ENCODE measurements at places on chromosomes 13 and 19.
A peak's percentile ranks its signal among the peaks of the same experiment; 100 is the strongest.

- DNase-seq: peak; percentile 65
These were observed 21.0 kb downstream of the SMIM24 start for GRCh38 chr19:3459089-3459881.

- DNase-seq: peak; percentile 55
These were observed 3.2 kb downstream of the ARHGAP35 start for GRCh38 chr19:46863818-46864629.

DNA sequence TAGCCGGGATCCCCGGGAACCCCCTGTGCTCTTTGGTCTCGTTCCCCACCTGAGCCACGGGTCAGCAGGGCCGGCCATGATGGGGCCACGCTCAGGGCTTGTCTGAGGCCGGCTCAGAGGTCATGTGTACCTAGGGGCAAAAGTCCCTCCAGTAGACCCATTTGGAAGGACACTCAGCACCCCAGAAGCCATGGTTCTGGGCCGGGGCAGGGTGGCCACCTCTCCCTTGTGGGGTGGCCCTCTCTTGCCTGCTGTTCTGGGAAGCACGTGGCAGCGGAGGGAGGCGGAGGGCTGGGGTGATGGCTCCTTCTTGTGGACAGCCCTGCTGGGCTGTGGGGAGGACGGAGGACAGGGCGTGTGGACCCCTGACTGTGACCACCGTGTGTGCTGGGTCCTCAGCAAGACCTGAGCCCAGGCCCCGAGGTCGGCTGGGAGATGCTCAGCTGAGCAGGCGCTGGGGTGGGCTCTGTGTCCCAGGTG, 6.4 kb upstream of the PEAK3 start:
- no peak for DNase-seq

DNA sequence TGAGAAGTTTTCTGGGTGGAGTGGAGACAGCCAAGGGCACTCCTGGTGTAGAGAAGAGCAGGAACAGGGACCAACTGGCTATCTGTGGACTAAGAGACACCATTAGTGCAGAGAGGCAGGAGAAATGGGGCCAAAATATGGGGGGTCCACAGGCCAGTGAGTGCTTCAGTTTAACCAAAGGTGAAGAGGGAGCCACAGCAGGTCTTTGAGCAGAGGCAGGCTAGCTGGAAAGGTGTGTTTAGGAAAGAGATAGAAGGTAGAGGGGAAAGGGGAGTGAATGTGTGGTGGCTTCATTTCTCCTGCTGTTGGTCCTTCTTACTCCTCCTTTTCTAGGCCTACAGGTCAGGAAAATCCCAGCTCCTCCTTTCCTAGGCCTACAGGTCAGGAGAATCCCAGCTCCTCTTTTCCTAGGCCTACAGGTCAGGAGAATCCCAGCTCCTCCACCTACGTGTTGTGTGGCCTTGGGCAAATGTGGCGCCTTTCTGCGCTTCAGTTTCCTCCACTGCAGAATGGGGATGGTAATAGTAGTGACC, 1.5 kb downstream of the TMEM238 start:
- DNase-seq: no peak

GRCh38 chr19:19445911-19446361, 40.5 kb downstream of the GATAD2A start:
- DNase-seq: no peak

DNA sequence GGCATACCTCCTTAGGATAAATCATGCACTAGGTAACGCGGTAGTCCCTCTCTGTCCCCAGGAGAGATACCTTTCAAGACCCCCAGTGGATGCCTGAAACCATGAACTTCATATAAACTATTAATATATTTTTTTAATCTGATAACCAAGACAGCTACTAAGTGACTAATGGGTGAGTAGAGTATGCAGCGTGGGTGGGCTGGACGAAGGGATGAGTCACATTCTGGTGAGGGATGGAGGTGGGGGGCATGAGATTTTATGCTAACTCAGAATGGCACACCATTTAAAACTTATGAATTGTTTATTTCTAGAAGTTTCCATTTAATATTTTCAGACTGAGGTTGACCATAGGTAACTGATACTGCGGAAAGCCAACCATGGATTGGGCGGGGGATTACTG, 46.2 kb downstream of the CDK8 start:
- peak; percentile 66 for DNase-seq

DNA sequence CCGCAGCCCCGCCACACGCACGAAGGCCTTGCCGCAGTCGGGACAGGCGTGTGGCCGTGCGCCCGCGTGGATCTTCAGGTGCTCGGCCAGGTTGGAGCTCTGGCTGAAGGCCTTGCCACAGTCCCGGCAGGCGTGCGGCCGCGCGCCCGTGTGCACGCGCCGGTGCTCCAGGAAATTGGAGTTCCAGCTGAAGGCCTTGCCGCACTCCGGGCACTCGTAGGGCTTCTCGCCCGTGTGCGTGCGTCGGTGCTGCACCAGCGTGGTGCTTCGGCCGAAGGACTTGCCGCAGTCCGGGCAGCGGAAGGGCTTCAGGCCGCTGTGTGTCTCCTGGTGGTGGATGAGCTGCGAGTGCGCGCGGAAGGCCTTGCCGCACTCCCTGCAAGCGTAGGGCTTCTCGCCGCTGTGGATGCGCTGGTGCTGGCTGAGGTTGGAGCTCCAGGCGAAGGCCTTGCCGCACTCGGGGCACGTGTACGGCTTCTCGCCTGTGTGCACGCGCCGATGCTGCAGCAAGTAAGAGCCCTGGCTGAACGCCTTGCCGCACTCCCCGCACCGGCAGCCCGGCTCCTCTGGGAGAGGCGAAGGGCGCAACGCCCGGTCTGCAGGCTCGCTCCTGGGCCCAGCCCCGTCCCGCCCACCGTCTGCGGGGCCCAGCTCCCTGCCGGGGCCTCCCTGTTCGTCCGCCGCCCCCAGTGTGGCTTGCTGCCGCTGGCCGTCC, 3.6 kb upstream of the A1BG start:
- DNase-seq: no peak

GRCh38 chr13:98449273-98449672, 127.6 kb downstream of the STK24 start:
- DNase-seq: no peak

DNA sequence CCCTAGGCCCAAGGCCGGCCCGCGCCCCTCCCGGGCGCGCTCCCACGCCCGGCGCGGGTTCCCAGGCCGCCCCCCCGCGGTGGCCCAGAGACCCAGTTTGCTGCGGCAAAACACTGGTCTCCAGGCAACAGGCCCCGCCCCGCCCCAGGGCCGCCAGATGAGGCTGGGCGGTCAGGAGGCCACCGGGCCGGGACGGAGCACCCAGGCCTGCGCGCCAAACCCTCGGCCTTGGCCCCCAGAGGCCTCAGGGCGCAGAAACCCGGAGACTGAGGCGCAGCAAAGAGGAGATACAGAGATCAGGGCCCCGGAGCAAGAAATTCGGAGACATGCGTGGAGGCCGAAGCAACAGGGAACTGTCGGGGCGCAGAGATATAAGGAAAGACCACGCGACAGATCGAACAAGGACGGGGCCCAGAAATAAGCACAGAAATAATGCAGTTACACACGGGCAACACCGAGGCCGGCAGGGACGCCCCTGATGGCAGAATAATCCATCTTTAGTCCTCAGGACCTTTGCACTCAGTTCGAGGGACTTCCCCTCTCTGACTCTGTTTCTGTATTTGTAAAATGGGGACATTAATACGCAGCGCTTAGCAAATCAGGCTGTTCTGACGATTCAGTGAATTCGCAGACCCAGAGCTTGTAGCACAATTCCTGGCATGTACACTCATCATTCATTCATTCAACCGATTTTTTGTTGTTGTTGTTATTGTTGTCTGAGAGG, 20.8 kb upstream of the ERCC1 start:
- peak; percentile 83 for DNase-seq

- DNase-seq: no peak
These were observed 2.1 kb downstream of the TNFSF9 start for GRCh38 chr19:6533000-6533328.

DNA sequence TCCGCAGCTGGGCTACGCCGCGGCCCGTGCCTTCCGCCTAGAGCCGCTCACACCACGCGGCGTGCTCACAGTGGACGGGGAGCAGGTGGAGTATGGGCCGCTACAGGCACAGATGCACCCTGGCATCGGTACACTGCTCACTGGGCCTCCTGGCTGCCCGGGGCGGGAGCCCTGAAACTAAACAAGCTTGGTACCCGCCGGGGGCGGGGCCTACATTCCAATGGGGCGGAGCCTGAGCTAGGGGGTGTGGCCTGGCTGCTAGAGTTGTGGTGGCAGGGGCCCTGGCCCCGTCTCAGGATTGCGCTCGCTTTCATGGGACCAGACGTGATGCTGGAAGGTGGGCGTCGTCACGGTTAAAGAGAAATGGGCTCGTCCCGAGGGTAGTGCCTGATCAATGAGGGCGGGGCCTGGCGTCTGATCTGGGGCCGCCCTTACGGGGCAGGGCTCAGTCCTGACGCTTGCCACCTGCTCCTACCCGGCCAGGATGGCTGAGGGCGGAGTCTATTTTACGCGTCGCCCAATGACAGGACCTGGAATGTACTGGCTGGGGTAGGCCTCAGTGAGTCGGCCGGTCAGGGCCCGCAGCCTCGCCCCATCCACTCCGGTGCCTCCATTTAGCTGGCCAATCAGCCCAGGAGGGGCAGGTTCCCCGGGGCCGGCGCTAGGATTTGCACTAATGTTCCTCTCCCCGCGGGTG, 7.4 kb downstream of the DBP start:
- DNase-seq: no peak

- no peak for DNase-seq
These were observed 12.7 kb downstream of the F10 start for GRCh38 chr13:113135281-113135760.

- DNase-seq: peak; percentile 53
These were observed 154.9 kb downstream of the TM9SF2 start for GRCh38 chr13:99656092-99656745.

GRCh38 chr19:29079356-29080032, 133.5 kb downstream of the UQCRFS1 start:
- DNase-seq: no peak

GRCh38 chr13:30818323-30818960, 83.1 kb downstream of the ALOX5AP start:
- peak; percentile 83 for DNase-seq

DNA sequence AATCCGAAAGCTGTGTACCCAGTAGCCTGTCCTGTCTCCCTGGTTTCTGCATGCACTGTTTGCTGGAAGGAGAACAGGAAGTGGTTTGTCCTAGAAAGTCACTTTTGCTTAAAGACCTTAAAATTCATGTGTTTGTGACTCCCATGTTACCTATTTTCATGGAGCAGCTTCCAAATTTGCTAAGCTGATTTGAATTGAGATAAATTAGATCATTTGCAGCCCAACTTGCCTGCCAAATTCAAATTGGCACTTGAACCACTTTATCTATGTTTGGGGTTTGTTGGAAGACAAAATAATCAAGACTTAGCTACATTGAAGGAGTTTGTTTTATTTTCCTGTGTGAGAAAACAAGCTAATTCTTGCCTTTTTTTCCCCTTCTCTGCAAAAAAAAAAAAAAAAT, 532.5 kb downstream of the DIAPH3 start:
- DNase-seq: no peak

DNA sequence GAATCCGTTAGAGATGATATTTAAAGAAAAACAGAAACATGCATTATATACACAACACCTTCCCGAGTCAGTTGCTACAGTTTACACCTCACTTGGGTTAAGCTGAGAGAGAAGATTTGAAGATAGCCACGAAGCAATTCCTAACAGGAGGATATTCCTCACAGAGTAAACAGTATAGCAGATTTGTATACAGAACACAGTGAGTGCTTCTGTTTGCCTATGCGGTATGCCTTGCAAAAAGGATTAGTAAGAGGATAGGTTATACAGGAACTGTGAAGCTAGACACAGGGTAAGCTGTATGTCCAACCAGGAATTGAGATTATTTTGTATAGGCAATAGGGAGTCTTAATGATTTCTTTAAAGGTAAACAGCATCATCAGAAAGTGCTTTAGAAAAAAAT, 471.8 kb downstream of the LIG4 start:
- DNase-seq: no peak

DNA sequence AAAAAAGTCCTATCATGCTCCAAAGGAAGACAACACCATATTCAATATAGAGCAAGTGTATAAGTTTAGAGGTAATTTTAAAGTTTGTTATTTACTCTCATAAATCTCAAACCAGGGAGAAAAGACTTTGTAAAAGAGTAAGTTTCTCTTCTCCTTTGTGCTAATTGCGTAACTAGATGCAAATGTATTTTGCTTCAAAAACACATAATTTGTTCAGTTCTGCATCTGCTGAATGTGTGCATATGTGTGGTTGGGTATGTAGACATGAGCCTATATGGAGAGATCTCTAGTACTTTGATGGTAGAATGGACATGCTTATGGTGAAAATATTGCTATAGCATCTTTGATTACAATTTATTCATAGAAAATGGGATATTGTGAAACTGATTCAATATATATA, 17.8 kb upstream of the MIR17HG start:
- no peak for DNase-seq

DNA sequence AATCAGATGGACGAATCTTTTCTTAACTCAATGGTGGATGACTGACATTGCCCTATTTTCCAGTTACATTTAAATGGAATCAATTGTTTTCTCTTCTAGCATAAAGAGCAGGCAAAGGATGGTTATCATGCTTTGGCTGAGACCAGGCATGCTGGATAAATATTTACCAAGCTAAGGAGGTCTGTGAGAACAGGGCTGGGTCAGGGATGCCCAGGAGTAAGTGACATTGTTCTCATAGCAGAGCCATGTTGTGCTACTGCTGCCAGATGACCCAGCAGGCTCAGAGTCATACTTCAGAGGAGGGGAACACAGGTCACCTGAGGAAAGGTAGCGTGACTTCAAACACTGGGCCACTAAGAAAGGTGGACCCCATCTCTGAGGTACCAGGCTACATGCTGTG, 116.0 kb upstream of the RNF113B start:
- no peak for DNase-seq

DNA sequence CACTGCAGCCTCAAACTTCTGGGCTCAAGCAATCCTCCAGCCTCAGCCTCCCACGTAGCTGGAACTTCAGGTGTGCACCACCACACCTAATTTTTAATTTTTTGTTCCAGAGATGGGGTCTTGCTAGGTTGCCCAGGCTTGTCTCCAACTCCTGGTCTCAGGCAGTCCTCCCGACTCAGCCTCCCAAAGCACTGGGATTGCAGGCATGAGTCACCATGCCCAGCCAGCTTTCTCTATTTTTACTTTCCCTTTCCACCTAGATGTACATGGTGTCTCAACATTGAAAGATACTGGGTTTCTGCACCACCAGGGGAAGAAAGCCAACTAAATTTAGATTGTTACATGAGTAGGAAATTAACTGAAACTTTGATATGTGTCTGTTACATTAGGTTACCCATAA, 13.8 kb upstream of the ZNF846 start:
- no peak for DNase-seq

GRCh38 chr13:85653681-85654080, 145.5 kb downstream of the SLITRK6 start:
- DNase-seq: no peak

GRCh38 chr13:83298617-83299016, 583.7 kb downstream of the SLITRK1 start:
- DNase-seq: peak; percentile 5

DNA sequence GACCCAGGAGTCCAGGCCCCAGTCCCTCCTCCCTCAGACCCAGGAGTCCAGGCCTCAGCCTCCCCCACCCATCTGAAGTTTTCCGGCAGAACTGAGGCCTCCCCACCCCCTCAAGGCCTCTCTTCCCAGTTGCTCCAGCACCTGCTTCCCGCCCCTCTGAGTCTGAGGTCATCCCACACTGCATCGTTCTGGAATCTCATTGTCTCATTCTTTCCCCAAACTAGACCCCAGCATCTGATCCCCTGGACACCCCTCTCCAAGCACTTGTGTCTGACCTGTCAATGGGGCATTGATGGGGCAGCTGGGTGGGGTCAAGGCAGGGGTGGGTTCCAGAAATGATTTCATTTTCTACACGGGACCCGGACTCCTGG, 793 bp upstream of the SBK2 start:
- DNase-seq: no peak

Measured in HFFc6 (cell line).